CD4-positive, alpha-beta T cell treated with Interleukin-17A for 4 hours (primary cell): ENCODE measurements at places on chromosomes 6 and 20.

DNA sequence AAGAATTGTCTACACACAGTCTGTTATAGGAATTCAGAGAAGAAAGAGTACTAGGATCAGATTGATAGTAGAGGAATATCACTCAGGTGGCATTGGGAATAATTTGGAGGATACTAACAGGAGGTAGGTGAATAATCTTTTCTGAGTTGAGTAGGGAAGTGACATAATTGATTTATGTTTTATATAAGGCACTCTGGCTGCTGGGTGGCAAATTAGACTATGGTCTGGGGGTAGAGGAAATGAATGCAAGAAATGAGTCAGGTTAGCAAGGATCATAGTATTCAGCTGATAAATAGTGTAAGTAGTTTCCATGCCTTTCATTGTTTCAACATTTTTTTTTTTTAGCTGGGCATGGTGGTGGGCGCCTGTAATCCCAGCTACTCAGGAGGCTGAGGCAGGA lies 113.3 kb downstream of the CDKAL1 start:
- DNase-seq: no peak

- DNase-seq: no peak
Measured at GRCh38 chr6:89413006-89413400, 930 bp upstream of the RRAGD start.

- DNase-seq: no peak
Measured at GRCh38 chr6:37511910-37512399, 12.3 kb upstream of the CCDC167 start.

- no peak for DNase-seq
Measured at GRCh38 chr6:8017705-8018104, 46.5 kb downstream of the BLOC1S5 start.

GRCh38 chr20:61524951-61525666 lies 273.0 kb downstream of the CDH4 start:
- no peak for DNase-seq

DNA sequence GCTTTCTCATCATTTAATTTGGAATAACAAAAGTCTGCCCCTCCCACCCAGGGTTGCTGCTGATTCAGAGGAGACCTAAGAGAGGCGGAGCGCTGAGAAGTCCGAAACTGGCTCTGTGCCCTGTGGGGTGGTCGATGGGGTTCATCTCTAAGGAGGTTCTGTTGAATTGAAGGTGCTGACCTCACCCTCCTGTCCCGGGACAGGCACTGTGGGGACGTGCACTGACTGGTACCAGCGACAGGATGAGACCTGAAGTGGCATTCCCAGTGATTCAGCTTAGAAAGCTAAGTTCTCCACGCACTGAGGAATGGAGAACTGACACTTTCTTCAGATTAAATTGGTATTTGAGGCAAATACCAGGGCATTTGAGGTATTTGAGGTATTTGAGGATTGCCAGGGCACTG lies 1.3 kb downstream of the GUCA1B start:
- DNase-seq: no peak

GRCh38 chr20:33296206-33296605 lies 13.2 kb downstream of the BPIFB1 start:
- no peak for DNase-seq

- no peak for DNase-seq
Measured at GRCh38 chr6:1757131-1757530, 147.4 kb downstream of the FOXC1 start.

GRCh38 chr20:48106428-48106827 lies 321.1 kb upstream of the SULF2 start:
- no peak for DNase-seq

GRCh38 chr20:34448517-34448916 lies 67.7 kb upstream of the DYNLRB1 start:
- no peak for DNase-seq

- no peak for DNase-seq
Measured at GRCh38 chr6:47342824-47343223, 33.1 kb upstream of the TNFRSF21 start.

DNA sequence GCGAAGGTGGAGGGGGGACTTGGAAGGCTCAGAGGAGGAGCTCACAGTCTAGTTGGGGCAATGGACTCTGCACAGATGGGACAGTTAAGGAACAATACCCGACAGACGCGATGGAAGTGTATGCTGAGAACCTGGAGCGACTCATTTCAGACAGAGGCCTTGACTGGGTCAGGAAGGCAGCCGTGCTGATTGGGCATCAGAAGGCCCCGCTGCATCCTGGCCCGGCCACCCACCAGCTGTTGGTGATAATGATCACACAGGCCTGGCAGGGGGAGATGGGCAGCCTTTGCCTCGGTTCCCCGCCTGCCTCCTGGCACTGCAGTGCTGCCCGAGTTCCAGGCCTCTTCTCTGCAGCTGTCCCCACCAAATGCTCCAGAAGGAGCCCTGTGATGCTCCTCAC lies 62.4 kb downstream of the MDGA1 start:
- no peak for DNase-seq

DNA sequence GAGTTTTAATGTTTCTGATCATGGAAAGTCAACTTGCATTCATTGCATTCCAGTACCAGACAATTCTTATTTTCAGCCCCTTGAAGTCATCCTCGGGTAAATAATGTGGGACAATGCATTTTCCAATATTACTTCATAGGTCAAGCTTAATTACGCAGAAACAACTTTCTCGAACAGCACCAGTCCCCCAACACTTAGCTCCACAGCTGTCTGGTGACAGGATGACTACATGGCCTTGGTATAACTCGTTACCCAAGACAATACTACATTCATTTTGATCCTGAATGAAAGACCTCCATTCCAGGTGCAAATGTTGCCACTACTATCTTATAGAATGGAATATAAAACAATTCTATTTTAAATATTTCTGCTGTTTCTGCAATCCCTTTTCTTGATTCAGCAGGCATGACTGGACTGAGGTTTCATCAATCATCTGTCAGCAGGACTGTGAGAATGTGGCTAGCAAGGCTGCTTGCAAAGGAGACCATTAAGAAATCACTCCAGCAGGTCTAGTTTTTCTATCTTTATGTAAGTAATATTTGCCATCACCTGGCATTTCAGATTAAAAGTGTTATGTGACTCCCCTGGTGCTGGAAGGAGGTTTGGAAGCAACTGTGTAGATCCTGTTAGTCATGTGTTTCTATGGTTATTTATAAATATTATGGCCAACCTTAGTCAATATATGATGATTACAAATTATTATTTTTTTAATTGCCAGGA lies 147.9 kb downstream of the HAO1 start:
- no peak for DNase-seq

- DNase-seq: no peak
Measured at GRCh38 chr6:35078896-35079295, 62.2 kb downstream of the TCP11 start.

GRCh38 chr20:32037929-32038328 lies 14.1 kb upstream of the HCK start:
- no peak for DNase-seq

GRCh38 chr20:50027611-50028105 lies 44.9 kb downstream of the SNAI1 start:
- DNase-seq: no peak

DNA sequence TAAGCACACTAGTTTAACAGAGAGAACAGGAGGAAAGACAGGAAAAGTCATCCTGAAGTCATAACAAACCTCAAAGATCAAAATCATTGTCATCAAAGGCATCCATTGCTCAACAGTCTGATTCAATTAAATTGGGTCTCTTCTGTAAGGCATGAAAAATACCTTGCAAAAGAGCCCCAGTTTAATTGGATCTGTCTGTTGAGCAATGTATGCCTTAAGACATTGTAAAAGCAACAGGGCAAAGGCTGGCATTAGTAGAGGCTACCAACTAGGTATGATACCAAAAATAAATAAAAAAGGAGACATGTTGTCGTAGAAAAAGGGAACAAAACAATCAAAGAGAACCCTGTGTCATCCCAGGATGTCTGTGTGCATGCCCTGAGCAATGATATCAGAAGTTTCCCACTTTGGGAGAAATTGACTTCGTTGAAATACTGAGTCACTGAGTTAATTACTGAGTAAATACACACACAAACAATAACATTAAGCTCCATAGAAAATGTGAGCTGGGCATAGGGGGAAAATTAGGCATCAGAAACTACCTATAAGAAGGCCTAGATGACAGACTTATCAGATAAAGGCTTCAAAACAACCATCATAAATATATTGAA lies 1013.8 kb upstream of the CITED2 start:
- DNase-seq: no peak

DNA sequence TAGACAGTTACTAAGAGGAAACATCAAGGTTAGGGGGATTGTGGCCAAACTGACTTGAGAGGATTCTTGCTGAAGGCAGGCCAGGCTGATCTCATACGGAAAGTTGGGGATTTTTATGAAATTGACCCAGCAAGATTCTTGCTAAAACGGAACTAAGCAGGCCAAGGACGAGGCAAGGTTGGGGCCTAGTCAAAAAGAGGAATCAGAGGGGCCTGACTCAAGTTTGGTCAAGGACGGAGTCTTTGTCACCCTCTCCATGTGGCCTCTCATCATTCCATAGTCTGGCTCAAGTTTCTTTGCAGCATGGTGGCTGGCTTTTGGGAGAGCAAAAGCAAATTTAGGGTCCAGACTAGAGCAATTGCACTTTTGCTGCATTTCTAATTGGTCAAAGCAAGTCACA lies 7.9 kb upstream of the HECA start:
- DNase-seq: no peak

DNA sequence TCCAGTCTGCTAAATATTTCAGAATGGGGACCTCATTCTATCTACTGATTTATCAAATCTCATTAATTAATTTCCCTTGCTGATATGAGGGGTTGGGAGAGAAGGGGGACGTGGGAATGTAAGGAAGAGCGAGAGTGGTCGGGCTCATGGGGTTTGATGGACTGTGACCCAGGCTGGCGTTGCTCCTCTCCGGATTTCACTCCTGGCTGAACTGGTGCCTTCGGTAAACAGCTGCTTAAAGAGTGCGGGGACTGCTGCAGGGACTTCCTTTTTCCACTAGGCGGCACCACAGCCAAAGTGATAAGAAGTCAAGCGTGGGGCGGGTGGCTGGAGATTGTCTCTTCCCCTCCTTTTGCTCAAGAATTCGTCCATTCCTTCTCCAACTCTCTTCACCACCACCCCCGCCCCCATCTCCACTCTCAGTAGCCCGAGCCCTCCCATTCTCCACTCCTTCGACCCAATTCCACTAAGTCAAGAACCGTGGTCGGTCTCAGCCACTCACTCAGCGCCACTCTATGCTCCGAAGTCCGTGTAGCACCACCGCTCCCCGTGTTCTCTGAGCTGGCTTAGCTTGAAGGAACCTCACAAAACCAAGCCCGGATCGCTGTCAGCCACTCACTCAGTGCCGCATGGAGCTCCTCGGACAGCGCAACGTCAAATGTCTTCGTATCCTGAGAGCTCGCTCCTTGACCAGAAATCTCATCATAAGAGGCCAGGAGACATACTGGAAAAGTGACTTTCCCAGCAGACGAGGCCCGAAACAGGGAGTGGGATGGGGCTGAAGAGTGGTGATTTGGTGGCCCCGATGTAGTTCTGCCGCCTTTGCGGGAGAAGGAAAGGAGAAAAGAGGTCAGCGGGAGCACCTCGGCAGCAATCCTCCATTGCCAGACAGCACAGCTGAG lies 9.7 kb downstream of the TRIM31 start:
- peak; percentile 87 for DNase-seq

- DNase-seq: peak; percentile 23
Measured at GRCh38 chr6:166516251-166516884, 70.1 kb downstream of the RAMACL start.

- DNase-seq: no peak
Measured at GRCh38 chr6:159008656-159009288, 8.8 kb upstream of the RSPH3 start.

GRCh38 chr6:11439017-11439420 lies 98.5 kb upstream of the TMEM170B start:
- no peak for DNase-seq

- no peak for DNase-seq
Measured at GRCh38 chr20:47124181-47124717, 229.6 kb downstream of the EYA2 start.

DNA sequence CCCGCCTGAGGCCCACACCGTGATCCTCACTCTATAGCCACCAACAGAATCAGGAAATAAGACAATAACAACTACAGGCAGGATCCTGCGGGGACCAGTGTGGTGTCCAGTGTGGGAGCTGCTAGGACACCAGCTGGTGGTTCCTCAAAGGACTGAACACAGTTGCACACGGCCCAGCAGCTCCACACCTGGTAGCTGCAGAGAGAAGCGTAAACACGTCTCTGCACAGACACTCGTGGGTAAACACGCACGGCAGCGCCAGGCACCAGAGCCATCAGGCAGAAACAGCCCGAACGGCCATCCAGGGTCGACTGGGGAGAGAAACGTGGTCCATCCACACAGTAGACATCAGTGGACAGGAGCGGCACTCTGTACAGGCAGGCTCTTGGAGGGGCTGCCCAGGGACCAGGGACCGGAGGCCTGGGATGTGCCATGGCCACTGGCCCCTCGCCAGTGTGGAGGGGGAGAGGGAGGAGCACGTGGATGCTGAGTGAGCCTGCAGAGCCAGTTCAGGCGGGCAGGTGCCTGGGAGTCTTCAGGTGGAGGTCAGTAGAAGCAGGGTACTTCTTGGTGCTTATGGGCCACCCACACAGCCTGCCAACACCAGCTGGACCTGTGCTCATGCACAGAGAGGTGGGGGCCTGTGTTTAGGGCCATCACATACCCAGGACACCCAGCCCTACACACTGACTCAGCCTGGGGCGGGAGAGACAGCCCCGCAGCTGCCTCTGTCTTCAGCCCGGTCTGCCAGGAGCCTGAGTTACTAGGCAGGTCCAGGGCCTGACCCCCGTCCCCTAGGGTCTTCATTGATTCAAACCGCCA lies 7.4 kb upstream of the LAMA5 start:
- DNase-seq: no peak

- DNase-seq: no peak
Measured at GRCh38 chr6:42354702-42355101, 97.0 kb downstream of the TRERF1 start.

GRCh38 chr6:162306616-162307015 lies 420.9 kb downstream of the PRKN start:
- no peak for DNase-seq

GRCh38 chr6:138432063-138432356 lies 28.0 kb downstream of the HEBP2 start:
- DNase-seq: no peak

DNA sequence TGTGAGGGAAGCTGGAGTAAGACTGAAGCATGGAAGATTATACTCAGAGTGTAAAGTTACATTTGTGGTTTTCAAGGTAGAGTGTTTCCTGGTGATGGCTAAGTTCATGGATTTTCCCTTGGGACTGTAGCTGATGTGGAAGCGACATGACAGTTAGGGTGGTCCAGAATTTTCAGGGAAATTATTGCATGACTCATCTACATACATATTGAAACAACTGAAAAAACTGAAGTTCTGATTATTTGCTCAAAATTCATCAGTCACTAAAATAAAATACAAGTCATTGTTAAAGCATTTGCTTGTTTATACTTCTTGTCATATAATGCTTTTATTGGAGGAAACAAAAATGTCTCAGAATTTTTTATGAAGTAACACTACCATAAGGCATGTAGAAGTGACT lies 700.0 kb downstream of the RFPL4B start:
- no peak for DNase-seq

- no peak for DNase-seq
Measured at GRCh38 chr6:144075187-144075586, 20.2 kb downstream of the SF3B5 start.
